ENCODE measurements at places on chromosomes 11 and 22.

GRCh38 chr22:22730655-22731373 is 86.4 kb downstream of the GGTLC2 start:
- DNase-seq, result no peak

GRCh38 chr11:125448136-125448535 is 47.9 kb downstream of the FEZ1 start:
- no peak for DNase-seq

GRCh38 chr11:83063073-83063754 is 8.5 kb downstream of the RAB30 start:
- DNase-seq, result no peak

DNA sequence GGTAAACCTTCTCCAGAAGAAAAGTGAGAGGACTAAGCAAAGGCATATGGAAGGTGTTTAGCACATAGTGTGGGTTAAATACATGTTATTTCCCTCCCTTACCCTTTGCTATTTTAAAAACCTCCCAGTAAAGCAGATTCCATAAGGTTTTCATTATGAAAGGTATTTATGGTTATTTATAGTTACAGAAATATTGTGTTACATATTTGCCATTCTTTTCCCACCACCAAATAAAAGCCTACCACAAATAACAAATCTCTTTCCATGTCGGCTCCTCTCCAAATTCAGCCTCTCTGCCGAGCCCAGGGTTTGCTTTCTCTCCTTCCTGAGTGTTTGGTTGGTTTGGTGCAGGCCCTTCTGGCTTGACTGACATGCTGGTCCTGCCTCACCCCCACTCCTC is 64.4 kb downstream of the INSC start:
- no peak for DNase-seq

DNA sequence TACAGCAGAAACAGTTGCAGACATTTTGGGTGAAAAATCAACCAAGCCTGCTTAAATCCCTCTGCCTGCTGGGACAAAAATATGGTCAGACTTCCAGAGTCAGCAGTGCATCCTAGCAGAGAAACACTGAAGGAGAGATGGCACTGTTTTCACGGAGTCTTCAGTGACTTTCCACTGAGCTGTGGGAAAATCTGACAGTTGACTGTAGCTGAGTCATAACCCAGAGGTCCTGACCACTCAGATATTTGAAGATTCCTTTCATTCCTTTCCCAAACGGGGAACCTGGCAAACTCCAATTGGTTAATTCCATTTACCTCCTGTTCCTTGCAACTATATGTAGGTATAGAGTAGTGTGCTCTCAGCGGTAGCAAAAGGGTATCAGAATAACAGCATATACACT is 20.9 kb upstream of the UPB1 start:
- no peak for DNase-seq

- no peak for DNase-seq
Measured at GRCh38 chr22:25130462-25130861, 69.2 kb upstream of the CRYBB3 start.

DNA sequence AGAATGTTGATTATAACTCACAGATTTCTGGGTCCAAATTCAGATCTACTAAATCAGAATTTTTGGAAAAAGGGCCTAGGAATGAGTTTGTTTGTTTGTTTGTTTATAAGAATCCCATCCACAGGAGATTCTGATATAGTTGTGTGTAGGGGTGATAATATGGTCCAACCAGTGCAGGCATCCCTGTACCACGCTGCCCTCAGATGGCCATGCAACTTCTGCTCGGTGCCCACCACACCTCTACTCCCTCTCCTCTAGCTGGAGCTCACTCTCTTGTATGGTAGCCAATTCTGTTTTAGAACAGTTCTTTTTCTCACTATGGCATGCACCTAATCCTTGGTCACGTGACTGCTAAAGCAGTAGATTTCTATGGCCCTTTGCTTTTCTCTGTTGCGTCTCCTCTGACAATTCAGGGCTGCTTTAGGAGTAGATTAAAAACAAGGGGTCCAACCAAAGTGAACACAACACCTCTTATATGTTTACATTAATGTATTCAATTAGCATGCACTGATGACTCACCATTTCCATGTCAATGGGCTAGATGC is 103.3 kb upstream of the KCNA4 start:
- DNase-seq, result no peak

DNA sequence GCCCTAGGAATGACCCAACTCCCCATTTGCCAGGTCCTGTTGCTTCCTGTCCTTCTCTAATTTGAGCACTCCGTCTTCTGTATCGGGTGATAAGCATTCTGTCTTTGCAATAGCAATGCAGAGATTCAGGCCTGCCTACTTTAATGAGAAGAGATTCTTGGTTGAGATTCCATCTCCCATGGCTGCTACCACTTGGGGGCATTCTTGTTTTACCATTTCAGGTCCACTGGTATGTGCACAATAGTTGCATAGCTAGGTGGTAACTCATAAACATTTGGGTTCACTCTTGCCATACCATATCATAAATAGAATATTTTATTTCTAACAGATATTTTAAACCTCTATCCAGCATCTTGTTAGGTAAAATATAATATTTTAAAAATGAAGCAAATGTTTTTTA is 34.4 kb upstream of the CALCB start:
- DNase-seq, result no peak

GRCh38 chr11:6298605-6299004 is 21.7 kb downstream of the CAVIN3 start:
- no peak for DNase-seq

GRCh38 chr11:33932721-33933120 is 40.8 kb upstream of the LMO2 start:
- DNase-seq, result no peak

DNA sequence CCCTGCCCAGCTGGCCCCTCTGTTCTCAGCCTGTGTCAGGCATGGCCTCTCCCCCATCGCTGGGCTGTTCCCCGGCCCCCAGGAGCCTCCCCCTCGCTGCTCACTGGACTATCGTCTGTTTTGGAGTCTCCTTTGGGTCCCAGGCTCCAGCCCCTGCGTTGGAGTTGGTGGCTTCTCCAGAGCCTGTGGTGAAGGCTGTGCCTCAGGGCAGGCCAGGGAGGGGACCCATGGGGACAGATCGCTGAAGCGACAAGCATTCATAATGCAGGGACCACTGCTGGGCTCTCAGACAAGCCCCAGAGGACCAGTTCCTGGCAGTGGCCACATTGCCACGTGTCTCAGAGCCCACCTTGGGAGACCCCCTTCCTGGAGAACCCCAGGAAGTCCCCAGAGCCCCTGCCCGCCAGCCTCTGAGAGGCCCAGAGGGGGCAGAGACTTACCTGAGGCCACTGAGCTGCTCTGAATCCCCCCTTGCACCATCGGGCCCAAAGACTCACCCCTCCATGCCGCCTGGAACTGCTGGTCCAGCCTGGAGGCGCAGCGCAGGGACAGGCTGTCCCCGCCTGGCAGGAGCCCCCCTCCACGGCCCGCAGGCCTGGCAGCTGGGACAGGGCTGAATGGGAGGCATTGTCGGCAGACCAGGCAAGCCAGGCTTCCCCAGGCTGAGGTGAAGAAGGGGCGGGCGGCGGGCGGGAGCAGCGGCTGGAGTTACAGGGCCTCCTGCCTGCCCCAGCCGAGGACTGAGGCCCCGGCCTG is at the start of gene CHADL:
TSS of gene CHADL (minus strand) at position 555 of the 756 bp plus-strand sequence. CDS start at position 505, 50 bp downstream.
- no peak for DNase-seq

DNA sequence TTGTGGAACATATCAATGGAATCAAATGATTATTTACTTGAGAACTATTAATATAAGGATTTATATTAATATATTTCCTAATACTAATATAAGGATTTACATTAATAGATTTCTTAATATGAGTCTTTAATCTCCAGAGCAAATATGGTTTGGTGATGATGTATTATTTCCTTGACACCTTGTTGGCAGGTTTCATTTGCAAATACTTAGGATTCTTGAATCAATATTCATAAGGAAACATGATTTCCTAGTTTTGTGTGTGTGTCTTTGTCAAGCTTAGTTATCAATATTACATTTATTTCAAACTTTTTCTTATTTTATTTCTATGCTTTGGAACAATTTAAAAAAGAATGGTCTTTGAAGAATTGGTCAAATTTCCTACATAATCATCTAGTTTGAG is 138.5 kb downstream of the RAB38 start:
- DNase-seq, result no peak

- DNase-seq, result no peak
Measured at GRCh38 chr11:109320595-109320994, 101.4 kb upstream of the C11orf87 start.

GRCh38 chr22:41857155-41857859 is 24.4 kb downstream of the SREBF2 start:
- peak; percentile 89 for DNase-seq

- no peak for DNase-seq
Measured at GRCh38 chr11:27514558-27514957, 8.0 kb upstream of the LIN7C start.

DNA sequence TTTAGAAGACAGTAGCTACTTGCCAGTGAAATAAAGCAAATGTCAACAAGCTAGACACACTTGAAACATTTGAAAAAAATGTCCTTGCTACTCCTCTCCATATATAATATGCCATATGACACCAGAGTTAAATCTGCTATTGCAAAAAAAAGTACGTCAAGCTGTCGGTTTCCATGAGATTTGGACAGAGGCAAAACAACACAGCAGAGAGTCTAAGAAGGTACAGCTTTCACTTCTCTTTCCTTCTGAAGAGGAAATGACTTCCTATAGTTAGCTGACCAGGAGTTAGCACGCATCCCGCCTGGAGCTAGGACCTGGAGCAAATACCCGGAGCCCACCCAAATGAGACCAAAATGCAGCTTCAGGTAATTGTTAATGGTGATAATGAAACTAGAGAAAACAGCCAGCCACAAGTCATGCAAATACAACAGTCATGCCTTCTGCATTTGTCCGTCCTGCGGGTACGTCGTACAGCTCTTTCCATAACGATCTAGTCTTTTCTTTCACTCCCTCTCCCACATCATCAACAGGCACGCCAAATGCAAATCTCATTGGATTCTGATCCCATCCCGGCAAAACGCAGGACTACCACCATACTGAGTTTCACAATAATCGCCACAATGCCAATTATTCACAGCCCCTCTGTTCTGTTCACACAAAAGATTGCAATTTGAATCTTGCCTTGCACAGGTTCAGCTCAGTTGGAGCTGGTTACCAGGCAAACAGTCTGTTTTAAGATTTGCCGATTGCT is 395.0 kb upstream of the CCDC90B start:
- no peak for DNase-seq

GRCh38 chr11:78339945-78340344 is 77.7 kb downstream of the GAB2 start:
- no peak for DNase-seq

DNA sequence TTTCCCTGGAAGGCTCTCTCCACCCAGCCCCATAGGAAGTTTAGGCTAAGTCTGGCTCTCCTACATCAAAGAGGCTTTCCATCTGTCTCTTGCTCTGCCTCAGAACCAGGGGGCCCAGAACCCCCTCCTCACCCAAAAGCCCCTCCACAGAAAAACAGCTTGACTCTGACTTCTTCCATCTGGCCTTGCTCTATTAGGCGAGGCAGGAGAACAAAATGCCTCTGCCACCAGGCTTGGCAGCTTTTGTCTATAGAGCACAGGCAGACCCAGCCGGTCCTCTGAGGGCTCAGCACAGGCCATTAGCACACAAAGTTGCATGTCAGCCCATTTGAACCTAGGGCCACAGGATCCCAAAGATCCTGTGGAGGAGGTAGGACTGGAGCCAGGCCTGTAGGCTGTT is 75.7 kb upstream of the SUSD2 start:
- no peak for DNase-seq

DNA sequence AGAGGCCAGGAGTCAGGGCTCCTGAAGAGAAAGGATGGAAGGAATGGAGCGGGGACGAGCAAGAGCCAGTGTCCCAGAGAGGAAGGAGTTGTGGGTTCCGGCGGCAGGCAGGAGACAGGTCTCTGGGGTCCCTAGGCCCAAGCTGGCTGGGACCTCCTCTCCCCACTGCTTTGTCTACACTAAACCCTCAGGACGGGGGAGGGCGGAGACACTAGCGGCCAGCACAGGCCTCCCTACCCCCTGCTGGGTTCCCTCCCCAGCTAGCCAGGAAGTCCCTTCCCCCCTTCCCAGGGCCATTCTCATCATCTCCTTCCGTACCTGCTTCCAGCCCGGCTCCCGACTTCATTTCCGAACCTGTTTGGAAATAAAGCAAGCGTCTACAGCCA is 79.5 kb downstream of the ST3GAL4 start:
- no peak for DNase-seq

- DNase-seq, result no peak
Measured at GRCh38 chr11:73498343-73498742, 99.6 kb downstream of the FAM168A start.

- DNase-seq, result no peak
Measured at GRCh38 chr22:19748139-19748538, 12.4 kb upstream of the TBX1 start.

DNA sequence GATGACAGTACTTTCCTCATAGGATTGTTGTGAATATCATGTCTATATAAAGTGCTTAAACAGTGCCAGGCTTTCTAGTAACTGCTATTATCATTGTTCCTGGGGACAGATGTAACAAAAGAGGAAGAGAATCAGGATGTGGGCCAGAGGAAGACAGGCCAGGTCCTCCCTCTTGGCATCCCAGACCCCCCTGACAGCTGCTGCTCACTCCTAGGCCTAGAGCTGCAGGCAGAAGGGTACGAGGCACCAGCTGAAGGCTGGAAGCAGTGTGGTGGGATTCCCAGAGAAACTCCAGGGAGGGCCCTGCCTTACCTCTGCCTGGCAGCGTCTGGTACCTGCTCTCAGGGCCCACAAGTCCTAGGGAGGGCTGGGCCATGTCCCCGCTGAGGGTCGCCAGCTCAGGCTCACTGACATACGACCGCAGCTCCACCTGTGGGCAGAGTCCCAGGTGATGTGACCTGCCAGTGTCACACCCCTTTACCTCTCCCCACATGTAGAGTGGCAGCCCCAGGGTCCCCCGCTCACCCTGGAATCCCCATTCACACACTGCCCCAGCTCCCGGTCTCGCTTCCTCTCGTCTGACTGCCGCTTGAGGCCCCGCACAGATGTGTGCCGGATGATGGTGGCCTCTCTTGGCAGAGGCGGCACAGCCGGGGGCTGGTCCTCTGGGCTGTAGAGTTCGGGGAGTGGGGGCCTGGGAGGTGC is 52.2 kb downstream of the C11orf58 start:
- no peak for DNase-seq

GRCh38 chr11:76698321-76699043 is 27.9 kb upstream of the LRRC32 start:
- no peak for DNase-seq

- DNase-seq, result no peak
Measured at GRCh38 chr11:32462011-32462690, 26.8 kb upstream of the WT1 start.

- DNase-seq, result no peak
Measured at GRCh38 chr11:108796551-108796950, 131.7 kb downstream of the DDX10 start.

DNA sequence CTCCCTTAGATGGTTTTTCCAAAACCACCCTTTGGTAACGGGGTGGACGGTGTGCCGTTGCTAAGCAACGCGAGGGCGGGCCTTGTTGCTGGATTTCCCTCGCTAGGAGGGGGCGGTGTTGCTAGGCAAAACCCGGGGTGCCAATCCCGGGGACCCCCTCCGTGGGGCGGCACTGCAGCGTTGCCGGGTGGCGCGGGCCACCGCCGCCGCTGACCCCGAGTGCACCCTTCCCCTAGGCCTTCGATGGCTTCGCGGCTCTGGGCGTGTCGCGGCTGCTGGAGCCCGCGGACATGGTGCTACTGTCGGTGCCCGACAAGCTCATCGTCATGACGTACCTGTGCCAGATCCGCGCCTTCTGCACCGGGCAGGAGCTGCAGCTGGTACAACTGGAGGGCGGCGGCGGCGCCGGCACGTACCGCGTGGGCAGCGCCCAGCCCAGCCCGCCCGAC is 8.9 kb downstream of the EHBP1L1 start:
- DNase-seq, result no peak

Data from CD4-positive, alpha-beta memory T cell (primary cell).